ENCODE measurements at places on chromosomes 7 and 10.

DNA sequence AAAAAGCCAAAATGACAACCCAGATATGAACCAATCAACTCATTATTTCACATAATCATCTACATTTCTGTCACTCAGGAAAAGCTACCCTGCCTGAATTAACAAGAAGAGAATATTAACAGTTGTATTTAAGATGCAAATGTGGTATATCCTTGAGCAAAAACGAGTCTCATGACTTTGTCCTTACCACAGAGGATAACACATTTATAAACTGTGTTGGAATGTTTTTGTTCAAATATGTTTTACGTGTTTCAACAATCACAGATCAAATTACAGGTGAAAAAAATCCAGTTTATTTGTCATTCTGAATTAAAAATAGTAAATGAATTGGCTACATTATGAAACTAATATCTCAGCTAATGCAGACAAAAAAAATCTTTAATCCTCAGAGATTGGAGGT is 34.6 kb downstream of the CHCHD3 start:
- no peak for DNase-seq

GRCh38 chr7:467856-468545 is 51.6 kb downstream of the PDGFA start:
- no peak for DNase-seq

DNA sequence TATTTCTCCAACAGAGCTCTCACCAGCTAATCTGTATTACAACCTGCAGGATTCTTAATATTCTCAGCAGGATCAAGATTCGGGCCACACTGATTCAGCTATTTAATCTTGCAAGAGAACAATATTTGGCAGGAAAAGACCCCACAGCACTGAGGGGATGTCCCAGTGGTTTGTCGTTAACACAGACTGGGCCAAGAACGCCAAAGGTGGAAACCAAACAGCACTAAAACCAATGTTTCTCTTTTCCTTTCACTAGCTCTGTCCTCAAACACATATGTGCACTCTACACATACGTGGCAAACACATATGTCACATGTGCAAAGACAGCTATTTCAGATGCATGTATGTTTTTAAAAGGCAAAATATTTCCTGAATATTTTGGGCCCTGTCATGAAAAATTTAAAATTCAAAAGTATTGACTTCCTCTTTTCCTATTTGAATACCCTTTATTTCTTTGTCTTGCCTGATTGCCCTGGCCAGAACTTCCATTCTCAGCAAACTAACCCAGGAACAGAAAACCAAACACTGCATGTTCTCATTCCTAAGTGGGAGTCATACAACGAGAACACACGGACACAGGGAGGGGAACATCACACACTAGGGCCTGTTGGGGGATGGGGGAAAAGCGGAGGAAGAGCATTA is 51.7 kb upstream of the NEBL start:
- no peak for DNase-seq

DNA sequence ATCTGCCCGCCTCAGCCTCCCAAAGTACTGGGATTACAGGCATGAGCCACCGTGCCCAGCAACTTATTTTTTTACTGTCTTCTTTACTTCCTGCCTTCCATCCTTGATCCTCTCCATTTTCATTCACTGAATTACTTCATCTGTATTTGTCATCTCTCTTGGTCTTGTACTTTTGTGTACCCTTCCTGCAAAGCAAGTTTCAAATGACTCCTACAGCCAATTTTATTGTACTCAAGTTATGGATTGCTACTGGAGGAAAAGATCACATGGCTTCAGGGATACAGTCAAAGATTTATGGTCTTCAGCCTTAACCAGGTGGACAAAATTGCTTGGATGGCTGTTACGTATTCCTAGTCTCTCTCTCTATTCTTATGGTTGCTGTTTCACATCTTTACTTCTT is 22.6 kb downstream of the SEPTIN7 start:
- DNase-seq, result no peak

- peak; percentile 71 for DNase-seq
These were observed 367.7 kb downstream of the PHF14 start for GRCh38 chr7:11341285-11341944.

DNA sequence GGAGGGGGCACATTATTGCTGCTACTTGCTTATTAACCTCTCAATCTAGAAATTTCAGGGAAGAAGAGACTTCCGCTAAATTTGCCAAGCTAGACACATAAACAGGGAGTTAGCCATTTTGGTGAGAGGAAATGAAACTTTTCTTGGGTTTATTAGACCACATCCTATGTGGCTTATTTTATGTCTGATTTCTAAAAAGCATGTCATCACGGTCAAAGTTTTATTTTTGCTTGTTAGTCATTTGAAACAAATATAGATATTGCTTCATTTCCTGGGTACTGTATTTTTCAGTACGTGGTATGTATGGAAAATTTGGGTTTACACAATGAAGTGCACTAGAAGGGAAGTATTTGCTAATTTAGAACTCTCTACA is 144.1 kb downstream of the TCF7L2 start:
- no peak for DNase-seq

GRCh38 chr10:114384181-114384580 is 20.1 kb downstream of the AFAP1L2 start:
- no peak for DNase-seq

DNA sequence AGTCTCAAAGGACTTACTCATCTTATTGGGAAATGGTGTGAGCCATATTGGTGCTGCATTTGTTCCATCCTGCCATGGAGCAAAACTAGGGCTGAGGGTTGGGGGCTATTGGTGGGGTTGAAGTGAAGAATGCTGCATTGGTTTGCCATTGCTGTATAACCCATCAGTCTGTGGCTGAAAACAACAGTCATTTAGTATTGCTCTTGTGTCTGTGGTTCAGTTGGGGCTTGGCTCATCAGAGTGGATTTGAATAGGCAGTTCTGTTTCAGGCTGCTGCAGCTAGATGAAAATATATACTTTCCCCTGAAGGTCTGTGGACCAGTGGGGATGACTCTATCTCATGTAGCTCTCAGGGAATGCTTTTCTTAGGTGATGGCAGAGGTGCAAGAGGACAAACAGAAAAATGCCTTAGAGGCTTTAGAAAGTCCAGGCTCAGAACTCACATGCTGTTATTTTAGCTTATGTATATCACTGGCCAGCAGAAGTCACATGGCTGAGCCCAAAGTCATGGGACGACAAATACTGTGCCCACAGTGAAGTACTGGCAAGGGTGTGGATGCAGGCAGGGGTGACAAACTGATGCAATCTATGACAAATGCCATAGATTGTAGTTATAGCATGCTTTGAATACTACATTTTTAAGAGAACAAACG is 15.2 kb upstream of the EXOC6 start:
- DNase-seq, result no peak

GRCh38 chr10:24009736-24010135 is 199.2 kb upstream of the KIAA1217 start:
- no peak for DNase-seq

DNA sequence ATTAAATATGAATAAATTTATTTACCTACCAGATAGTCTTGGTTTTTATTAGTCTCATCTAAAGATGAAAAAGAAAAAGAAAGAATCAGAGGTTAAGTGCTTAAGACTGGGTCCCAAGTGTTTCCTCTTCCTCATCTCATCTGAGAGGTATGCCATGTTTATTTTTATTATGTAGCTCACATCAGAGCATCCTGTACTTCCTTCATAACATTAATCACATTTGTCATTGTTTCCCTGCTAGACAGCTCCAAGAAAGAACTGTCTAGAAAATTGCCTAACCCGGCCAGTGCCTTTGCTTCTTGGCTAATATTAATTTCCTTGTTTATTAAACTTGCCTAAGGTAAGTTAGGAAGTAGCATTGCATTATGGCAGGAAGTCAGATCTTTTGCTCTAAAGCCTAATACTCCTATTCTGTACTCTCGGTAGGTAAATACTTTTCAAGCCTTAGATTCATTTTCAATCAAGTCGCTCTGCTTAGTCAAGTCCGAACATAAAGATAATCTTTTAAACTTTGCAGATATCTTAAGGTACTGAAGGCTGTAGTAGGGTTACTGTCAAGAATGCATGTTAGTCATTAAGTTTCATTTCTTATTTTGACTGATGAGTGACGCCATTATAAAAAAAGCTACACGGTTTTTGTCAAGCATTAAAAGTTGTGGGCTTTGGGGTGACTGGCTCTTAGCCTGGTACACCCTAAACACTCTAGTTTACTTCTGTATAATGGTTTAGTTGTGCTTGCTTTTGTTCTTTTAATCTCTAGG is 47.4 kb downstream of the ZMYND11 start:
- no peak for DNase-seq

DNA sequence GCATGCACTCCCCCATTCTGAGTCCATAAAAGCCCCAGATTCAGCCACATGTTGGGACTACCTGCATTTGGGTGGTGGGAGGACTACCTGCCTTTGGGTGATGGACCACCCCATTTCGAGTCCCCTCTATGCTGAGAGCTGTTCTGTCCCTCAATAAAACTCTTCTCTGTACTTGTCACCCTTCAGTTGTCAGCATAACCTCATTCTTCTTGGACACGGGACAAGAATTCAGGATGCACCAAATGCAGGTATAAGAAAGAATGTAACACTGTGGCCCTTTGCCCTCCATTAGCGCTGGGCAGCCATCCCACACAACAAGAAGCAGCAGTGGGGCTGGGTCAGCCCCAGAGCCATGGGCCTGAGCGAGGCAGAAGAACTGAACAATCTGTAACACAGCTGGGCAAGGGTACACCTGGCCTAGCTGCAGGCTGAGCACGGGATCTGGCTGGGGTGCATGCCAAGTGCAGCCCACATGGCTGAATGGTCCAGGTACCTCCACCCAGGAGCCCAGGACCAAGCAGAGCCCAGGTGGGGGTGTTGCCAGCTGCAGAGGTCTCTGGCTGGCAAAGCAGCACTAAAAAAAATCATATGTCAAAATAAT is 1344.3 kb upstream of the LRRTM3 start:
- DNase-seq, result no peak

DNA sequence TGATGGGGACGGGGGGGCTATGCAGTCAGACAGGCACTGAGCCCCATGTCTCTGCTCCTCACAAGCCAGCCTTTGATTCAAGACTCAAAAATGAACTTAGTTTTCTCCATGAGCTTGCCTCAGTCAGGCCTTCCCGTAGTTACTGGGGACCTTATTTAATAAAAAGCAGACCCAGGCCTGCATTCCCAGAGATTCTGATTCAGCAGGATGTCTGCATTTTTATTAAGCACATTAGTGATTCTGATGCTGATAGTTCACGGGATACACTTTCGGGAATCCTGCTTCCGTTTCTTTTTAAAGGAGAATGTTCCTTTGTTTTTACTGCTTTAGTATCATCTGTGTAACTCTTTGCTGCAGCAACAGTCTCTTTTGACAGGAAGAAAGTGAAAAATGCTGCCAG is 28.3 kb upstream of the PLPP4 start:
- DNase-seq, result no peak

- DNase-seq, result no peak
These were observed 64.0 kb downstream of the LRRC4 start for GRCh38 chr7:127967281-127967680.

- no peak for DNase-seq
These were observed 10.1 kb downstream of the KCNIP2 start for GRCh38 chr10:101833466-101833865.

DNA sequence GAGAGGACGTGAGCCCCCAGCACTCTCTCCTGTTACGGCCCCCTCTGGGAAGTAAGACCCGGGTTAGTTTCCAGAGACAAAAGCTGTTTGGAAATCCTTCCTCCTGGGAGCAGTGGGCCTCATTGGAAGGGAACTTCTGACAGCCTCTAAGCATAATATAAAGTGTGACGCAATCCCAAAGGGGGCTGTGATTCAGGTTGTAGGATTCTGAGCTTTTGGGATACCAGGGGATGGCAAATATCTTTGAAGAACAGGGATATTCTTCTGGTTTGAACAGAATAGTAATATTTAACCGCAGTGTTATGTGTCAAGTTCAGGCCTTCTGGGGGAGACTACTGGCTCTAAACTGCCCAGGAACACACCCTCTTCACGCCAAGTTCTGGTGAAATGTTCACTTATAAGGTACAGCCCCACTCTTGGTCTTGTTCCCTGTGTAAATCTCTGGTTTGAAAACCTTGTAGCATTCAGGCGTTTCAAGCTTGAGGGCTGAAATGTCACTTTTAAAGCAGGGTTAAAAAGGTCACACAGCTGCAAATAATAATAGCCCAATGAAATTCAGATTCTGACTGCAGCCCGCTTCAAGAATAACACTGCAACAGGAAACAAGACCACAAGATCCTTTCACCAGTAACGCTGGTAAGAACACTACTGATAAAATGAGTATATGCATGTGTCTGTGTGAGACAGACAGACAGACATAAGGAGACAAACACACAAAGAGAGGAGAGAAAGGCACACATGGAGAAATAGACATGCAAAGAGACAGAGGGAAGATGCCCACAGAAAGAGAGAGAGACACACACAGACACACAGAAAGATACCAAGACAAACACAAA is 69.0 kb downstream of the CREB5 start:
- no peak for DNase-seq
